ENCODE measurements at places on chromosomes 16 and 17.

- peak; percentile 87 for DNase-seq
Observed at GRCh38 chr17:45149037-45149668, 878 bp downstream of the HEXIM1 start.

DNA sequence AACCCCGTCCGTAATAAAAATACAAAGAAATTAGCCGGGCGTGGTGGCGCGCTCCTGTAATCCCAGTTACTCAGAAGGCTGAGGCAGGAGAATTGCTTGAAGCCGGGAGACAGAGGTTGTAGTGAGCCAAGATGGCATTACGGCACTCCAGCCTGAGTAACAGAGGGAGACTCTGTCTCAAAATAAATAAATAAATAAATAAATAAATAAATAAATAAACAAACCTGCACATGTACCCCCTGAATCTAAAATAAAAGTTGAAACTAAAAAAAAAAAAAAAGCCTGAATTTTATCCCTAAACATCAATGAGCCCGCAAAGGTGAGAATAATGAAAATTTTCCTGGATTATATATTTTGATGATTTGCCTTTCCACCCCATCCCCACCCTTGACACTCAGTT lies 124.7 kb downstream of the CDH11 start:
- no peak for DNase-seq

GRCh38 chr17:47840742-47841487 lies at the start of gene SCRN2:
Gene SCRN2 (minus strand): TSS chr17:47841273. CDS start chr17:47840843, 430 bp downstream.
- peak; percentile 96 for DNase-seq

GRCh38 chr17:57649731-57650484 lies 95.2 kb downstream of the CCDC182 start:
- DNase-seq, result peak; percentile 84

DNA sequence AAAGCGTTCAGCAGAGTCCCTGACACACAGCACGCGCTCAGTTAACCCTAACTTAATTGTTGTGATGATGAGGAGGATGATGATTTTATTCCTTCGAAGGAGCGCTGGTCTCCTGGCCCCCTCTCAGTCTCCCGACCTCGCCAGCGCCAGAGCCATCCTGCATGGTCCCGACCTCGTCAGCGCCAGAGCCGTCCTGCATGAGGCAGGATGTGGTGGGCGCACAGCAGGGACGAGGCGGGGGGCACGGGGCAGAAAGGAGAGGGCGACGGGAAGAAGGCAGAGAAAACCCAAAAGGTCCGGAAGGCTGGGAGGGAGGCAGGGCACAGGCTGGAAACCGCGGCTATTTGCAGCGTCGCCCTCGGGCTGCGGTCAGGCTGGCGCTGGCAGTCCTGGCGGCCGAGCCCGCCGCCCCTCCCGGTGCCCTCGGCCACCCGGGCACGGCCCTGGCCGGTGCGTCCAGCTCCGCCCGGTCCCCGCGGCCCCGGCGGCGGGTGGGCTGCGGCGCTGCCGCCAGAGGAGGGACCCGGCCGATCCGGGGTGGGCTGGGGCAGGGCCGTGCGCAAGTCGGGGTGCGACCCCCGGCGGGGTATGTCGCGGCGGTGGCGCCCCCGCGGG lies 3.0 kb upstream of the TAC4 start:
- no peak for DNase-seq

GRCh38 chr17:29566473-29567303 lies at the start of gene ABHD15:
Gene ABHD15 (minus strand): TSS chr17:29567037. CDS start chr17:29566966, 71 bp downstream.
- DNase-seq, result peak; percentile 79

DNA sequence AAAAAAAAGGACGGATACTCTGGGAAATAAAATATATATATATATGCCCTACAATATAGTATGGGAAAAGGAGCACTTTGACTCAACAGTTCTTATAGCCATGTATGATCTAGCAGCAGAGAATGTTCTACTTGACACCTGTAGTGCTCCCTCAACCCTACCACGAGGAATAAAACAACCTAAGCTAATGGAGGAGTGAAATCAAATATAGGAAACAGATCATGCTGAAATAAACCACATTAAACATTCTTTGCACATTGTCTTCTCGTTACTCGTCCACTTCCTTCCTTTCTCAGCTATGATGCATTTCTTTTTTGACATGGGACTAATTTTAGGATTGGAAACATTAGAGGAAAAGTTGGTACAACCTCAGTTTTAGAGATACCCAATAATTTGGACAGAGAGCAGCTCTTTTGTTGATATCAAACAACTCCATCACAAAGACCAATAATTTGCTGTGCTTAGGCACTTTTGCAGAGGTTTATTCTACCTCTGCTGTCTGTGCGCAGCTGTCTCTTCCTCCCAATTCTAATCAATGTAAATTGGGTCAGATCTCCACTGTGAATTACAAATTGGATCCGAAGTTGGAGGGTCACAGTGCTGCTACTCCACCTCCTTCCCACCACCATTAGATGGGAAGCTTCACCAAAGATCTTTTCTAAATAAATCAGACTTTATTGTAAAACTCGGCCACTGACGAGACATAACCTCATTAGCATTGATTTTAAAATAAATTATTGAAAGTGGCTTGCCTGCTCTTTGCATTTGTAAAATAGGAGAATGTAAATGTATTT lies 65.8 kb downstream of the SNX11 start:
- DNase-seq, result no peak

DNA sequence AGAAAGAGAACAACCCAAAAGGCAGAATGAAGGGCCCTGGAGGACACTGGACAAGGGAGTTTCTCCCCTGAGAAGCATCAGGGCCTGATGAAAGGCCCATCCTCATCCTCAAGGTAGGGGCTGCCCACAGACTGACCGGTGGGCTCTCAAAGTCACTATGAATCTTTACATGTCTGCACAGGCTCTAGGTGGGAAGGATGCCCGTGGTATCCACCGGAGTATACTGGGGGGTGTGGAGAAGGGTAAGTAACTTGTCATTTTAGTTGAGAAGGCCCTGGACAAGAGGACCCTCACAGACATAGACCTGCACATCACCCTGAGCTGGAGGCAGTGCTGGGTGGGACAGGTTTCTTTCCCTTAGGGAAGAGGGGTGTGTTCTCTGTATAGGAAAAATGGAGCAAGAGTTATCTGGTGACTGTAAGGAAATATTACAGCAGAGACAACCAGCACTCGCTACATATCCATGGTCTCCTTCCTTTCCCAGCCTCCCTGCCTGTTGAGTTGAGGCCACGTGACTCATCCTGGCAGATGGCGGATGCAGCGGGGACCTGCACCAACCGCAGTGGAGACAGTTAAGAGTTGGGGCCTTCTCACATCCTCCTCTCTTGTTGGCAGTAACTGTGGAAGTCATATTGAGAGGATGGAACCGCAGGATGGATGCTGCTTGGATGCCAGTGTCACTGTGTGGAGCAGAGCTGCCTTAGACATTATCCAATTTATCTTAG lies 45.6 kb upstream of the KCNJ12 start:
- DNase-seq, result no peak
